ENCODE measurements at places on chromosomes 13 and 19.

- DNase-seq: no peak
These were observed 192.4 kb downstream of the ZNF536 start for GRCh38 chr19:30564551-30565011.

- no peak for DNase-seq
These were observed 55.9 kb downstream of the STARD13 start for GRCh38 chr13:33229446-33230177.

DNA sequence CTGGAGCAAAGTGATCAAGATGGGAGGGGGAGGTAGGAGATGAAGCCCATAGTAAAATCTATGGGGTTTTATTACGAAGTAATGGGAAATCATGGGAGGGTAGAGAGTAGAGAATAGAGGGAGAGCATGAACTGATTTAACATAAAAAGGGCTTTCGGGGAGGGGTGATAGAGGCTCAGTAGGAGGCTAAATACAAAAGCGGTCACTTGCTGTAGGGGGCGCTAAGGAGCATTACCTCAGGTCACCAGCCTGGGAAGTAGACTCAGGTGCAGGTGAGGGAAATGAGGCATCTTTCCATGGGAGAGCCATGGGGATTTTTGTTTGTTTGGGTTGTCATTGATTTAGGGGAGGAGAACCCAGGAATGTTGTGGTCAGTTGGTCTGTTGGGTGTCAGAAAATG, 14.1 kb downstream of the KRTDAP start:
- DNase-seq: no peak

DNA sequence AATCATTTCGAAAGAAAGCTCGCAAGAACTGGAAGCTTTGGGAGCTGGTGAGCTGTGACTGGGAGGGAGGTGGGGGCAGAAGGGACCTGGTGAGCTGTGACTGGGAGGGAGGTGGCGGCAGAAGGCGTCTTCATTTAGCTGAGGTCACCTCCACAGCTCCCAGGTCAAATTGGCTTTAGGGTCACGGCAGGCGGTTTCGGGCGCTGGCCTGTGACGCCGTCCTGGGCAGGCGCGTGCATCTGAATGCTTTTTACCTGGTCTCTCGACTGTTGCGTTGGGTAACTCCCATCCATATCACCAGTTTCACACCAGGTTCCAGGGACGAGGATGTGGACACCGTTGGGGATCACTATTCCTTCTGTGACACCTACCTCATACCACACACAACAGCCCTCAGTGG, 29.2 kb downstream of the C2CD4C start:
- DNase-seq: no peak

- DNase-seq: no peak
These were observed 24.9 kb downstream of the RCBTB1 start for GRCh38 chr13:49560270-49561061.

GRCh38 chr13:110216006-110216397, 91.0 kb downstream of the COL4A1 start:
- DNase-seq: no peak

DNA sequence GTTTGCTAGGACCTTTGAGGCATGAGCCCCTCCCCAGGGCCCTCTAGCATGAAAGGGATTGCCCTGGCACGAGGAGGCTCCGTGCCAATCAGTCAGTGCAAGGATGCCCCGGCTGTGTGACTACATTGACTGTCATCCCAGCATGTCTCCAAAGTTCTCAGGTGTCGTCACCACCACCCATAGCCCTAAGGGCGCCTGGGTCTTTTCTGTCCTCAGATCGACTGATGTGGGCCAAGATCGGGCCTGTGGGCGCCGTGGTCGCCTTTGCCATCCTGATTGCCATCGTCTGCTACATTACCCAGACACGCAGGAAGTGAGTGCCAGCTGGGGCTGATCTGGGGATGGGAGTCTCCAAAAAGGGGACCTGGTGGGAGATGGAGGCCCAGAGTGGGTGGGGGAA, 18.4 kb downstream of the MAG start:
- no peak for DNase-seq

DNA sequence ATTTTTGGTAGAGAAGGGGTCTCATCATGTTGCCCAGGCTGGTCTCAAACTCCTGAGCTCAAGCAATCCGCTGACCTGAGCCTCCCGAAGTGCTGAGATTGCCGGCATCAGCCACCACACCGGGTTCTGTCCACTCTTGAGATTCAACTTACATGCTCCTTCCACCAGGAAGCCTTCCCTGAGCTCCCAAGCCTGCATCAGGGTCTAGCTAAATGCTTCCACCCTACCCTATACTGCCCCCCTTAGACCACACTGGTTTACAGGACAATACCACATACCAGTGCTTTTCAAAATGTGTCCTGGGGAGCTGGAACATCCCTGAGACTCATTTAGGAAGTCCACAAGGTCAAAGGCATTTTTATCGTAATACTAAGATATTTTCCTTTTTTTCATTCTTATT, 15.1 kb upstream of the CACNG8 start:
- no peak for DNase-seq
